ENCODE measurements at places on chromosomes 5 and 9.

GRCh38 chr5:172456076-172456722 is 1.9 kb upstream of the SH3PXD2B start:
- DNase-seq = no peak

GRCh38 chr5:144103611-144104485 is 66.6 kb downstream of the YIPF5 start:
- peak; percentile 40 for DNase-seq

DNA sequence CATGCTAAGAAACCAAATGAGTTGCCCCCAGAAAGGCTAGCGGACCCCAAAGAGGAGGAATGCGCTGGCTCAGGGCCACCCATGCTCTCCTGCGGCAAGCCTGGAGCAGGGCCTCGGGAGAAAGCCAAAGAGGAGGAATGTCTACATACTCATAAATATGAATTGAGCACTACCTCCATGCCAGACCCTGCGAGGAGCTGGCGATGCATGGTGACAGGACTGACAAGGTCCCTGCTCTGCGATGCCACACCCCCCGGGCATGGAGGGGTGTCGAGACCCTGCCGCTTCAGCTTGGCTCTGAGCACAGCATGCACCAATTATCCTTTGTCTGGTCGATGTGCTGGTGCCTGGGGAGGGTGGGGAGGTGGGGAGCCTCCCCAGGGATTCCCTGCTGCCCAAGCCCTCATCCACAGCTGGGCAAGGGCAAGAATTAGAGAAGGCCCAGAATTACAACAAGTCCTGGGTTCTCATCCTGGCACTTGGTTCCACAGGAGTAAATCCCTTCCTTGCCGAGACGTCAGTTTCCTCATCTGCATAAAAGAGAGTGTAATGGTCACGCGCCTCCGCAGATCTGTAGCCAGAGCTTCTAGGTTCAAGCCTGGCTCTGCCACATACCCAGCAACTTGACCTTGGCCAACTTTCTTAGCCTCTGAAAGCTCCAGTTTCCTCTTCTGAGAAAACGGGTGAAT is 74.4 kb downstream of the FAM114A2 start:
- DNase-seq = no peak

DNA sequence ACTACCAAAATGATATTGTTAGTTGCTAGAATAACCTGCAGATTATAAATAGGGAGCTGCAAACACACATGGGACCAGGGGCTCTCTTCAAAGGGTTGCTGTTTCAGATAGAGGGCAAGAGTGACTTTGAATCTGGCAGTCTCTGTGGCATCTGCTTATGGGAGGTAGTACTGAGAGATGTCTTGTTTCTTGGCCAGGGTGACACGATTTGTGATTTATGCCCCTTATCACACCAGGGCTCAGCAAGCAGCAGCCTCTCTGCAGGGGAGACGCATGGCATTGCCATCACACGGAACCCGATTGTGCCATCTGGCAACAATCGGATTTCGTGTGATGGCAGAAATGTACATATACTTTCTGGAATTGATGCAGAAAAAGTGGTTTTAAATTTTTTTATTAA is 615.6 kb downstream of the ZNF608 start:
- no peak for DNase-seq

- no peak for DNase-seq
Observed at GRCh38 chr5:9362600-9362999, 183.3 kb downstream of the SEMA5A start.

All from fibroblast of mammary gland (primary cell).